ENCODE measurements at places on chromosomes 1 and 21. TPM values are rescaled to one million over a fixed set of nuclear protein-coding genes. Genes with fewer than 3 reads are reported as not detected.
A peak's percentile ranks its signal among the peaks of the same experiment; 100 is the strongest.

DNA sequence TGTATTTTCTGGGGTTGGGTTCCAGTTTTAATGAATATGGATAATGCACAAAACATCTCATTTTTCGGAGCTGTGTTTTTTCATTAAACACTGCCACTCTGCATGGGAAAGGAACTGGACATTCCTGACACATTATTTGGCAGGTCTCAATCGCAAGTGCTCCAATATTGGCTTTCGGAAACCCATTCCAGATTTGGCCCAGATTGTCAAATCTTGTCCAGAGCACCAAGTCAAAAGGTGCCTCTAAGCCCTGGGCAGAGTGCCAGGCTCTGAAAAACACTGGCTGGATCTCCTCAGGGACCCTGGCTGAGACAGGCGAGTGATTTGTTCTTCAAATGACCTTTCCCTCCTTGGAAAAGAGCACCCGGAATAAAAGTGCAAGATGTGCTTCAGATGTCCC, 68.4 kb upstream of the MRPS6 start:
- no peaks in the 10 kb centered on the region for H3K27me3 ChIP-seq
- H3K4me3 ChIP-seq: no peak overlapping the region
- H3K36me3 ChIP-seq: no peaks in the 10 kb centered on the region
- no peak overlapping the region for H3K27ac ChIP-seq

DNA sequence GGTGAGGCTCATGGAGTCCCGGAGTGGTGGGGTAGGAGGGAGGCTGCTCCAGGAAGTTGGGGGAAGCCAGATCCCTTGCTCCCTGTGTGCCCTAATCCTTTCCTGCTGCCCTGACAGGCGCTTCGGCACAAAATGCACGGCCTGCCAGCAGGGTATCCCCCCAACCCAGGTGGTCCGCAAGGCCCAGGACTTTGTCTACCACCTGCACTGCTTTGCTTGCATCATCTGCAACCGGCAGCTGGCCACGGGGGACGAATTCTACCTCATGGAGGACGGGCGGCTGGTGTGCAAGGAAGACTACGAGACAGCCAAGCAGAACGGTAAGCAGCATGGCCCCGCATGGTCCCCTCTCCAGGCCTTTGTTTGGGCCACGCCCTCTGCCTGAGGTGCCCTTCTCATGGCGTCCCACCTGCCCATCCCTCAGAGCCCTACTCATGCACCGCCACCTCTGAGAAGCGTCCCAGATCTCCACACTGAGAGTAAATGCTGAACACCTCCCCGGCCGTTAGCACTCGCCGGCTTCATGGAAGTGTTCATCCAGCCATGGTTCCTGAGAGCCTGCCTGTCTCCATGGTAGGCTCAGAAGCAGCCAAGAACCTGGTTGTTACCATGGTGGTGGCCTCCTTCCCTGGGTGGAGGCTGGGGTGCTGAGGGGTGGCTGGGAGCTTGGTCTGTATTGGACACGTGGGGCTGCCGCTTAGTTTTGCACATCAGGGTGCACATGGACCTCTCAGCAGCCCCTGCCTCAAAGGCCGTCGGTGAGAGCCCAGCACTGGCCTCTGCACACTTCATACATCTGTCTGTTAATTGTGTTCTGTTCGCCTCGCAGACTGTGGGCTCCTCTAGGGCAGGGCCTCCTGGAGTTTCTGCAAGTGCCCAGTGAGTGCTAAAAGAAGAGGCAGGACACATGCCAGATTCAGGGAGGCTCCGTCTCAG, 36.5 kb downstream of the LHX4 start:
- H3K4me3 ChIP-seq: no peak overlapping the region
- peaks cover 6% of the 10 kb centered on the region for H3K4me1 ChIP-seq
- no peak overlapping the region for H3K27ac ChIP-seq
- H3K36me3 ChIP-seq: no peaks in the 10 kb centered on the region
- peaks cover 2% of the 10 kb centered on the region for H3K27me3 ChIP-seq

DNA sequence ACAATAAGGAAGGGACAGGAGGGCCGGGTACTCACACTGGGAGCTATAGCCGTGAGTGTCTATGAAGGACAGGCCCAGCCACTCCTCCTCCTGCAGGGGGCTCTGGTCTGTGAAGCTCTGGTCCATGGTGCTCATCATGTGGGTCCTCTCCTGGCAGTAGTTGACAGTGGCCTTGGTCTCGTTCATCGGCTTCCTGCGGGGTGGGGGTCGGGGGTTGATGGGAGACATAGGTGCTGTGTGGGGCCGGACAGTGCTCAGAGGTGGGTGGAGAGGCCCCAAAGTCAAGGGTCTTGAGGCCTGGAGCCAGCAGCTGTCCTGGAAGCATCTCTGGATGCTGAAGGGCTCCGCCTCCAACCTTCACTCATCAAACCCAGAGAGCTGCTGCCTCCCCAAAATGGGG, 260.4 kb downstream of the PTPRU start:
- H3K4me3 ChIP-seq: no peak overlapping the region
- DNase-seq: no peak
- no peak overlapping the region for H3K27ac ChIP-seq

- H3K27me3 ChIP-seq: no peaks in the 10 kb centered on the region
- H3K27ac ChIP-seq: peak overlapping the region; percentile 62
- H3K36me3 ChIP-seq: no peaks in the 10 kb centered on the region
- peak; percentile 67 for DNase-seq
- H3K4me3 ChIP-seq: no peak overlapping the region
These were observed 42.3 kb upstream of the NFASC start for GRCh38 chr1:204828352-204828850.

DNA sequence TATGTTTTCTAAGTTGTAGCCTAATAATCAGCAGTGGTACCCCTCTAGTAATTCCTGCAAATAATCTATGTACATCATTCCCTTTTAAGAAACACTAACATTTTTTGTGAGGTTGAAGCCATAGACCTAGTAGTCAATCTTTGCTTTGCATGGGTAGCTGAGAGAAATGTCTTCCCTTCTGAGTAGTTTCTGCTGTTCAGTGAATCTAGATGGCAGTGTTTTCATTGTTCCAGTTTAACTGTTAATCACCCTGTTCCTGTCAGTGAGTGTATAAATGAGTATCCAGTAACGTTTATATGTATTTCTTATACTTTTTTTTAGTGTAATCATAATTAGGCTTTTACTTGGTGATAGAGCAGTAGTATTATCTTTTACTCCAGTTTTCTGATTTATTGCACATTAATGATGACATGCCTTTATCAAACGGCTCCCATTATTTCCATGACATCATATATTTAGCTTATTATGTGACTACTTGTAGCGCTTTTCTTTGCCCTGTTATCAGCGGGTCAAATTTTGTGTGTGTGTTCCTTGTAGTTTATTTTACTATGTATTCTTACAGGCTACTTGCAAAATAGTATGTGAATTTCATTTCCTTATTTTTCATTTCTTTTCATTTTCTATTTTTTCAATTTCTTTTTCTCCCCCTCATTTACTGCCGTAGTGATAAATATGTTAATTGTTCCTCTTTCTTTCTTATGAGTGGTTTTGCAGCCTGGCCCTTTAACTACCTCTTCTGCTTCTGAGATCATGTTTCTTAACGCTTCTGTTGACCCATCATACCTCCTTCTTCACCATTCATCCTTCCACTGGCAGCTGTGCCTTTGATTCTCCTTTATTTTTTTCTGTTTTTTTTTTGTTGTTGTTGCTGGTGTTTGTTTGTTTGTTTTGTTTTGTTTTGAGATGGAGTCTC, 18.8 kb downstream of the CEP350 start:
- no peaks in the 10 kb centered on the region for H3K27me3 ChIP-seq
- peak; percentile 11 for DNase-seq
- no peak overlapping the region for H3K4me3 ChIP-seq
- no peaks in the 10 kb centered on the region for H3K36me3 ChIP-seq
- H3K27ac ChIP-seq: no peak overlapping the region

DNA sequence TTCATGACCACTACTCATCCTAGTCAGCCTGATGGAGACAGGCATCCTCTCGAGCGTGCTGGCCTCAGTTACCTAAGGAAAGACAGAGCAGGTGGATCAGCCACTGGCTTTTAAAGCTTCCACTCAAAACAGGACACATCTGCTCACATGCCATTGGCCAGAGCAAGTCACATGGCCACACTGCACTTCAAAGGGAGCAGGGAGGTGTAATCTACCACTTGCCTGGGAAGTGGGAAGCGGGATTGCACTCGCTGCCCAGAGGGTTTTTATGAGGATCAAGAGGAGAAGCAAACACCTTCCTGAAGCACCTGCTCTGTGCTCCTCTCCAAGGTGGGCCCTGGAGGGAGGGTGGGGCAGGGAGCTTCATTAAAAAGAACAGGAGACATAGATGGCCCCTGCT, 108.0 kb downstream of the TAS1R2 start:
- H3K4me1 ChIP-seq: no peaks in the 10 kb centered on the region
- no peaks in the 10 kb centered on the region for H3K36me3 ChIP-seq
- H3K27me3 ChIP-seq: no peaks in the 10 kb centered on the region
- H3K27ac ChIP-seq: no peak overlapping the region
- H3K4me3 ChIP-seq: no peak overlapping the region

- H3K27me3 ChIP-seq: no peaks in the 10 kb centered on the region
- H3K4me1 ChIP-seq: no peaks in the 10 kb centered on the region
- no peak for DNase-seq
- no peak overlapping the region for H3K4me3 ChIP-seq
These were observed 103.9 kb upstream of the C1orf174 start for GRCh38 chr1:4003846-4004505.

Gene ATAD3B
- 11.6 TPM for polyA plus RNA-seq

Measured in fibroblast of lung (primary cell).